ENCODE measurements at places on chromosomes 1 and 21. TPM values are rescaled to one million over a fixed set of nuclear protein-coding genes. Genes with fewer than 3 reads are reported as not detected.

SLC44A3 gene
- not detected for polyA plus RNA-seq

ELF3 gene
- not detected for polyA plus RNA-seq

OR2T6 gene
- polyA plus RNA-seq: not detected

SLC37A1 gene
- 14.8 TPM for polyA plus RNA-seq

TNFRSF1B gene
- polyA plus RNA-seq: 117 TPM

LINGO4 gene
- polyA plus RNA-seq: not detected

SFN gene
- not detected for polyA plus RNA-seq

ATF3 gene
- polyA plus RNA-seq: 0.73 TPM

ZNF593OS gene
- 0.61 TPM for polyA plus RNA-seq

FAM78B gene
- 0.15 TPM for polyA plus RNA-seq

CDCA8 gene
- polyA plus RNA-seq: 1.4 TPM

CAPN8 gene
- not detected for polyA plus RNA-seq

VHLL gene
- not detected for polyA plus RNA-seq

WNT4 gene
- polyA plus RNA-seq: not detected

SH2D2A gene
- polyA plus RNA-seq: 2.1 TPM

CGN gene
- not detected for polyA plus RNA-seq

LORICRIN gene
- polyA plus RNA-seq: not detected

FAM110D gene
- polyA plus RNA-seq: not detected

FCMR gene
- 1,091 TPM for polyA plus RNA-seq

DCST1 gene
- polyA plus RNA-seq: not detected

CD5L gene
- polyA plus RNA-seq: not detected

ANKRD65 gene
- polyA plus RNA-seq: not detected

IFI44L gene
- 9.3 TPM for polyA plus RNA-seq

OR14K1 gene
- not detected for polyA plus RNA-seq

NBL1 gene
- 0.18 TPM for polyA plus RNA-seq

CLCA4 gene
- 0.16 TPM for polyA plus RNA-seq

PANK4 gene
- polyA plus RNA-seq: 19.4 TPM

UTS2 gene
- not detected for polyA plus RNA-seq

FMO1 gene
- not detected for polyA plus RNA-seq

KCNE1 gene
- polyA plus RNA-seq: not detected

CLDN17 gene
- polyA plus RNA-seq: not detected

KRTAP13-2 gene
- polyA plus RNA-seq: not detected

NLRP3 gene
- polyA plus RNA-seq: 0.08 TPM

FAM72C gene
- not detected for polyA plus RNA-seq

C1orf141 gene
- polyA plus RNA-seq: not detected

PALMD gene
- not detected for polyA plus RNA-seq

CFHR4 gene
- polyA plus RNA-seq: not detected

S100A13 gene
- polyA plus RNA-seq: 3.0 TPM

PCBP3 gene
- 1.4 TPM for polyA plus RNA-seq

MSH4 gene
- 0.10 TPM for polyA plus RNA-seq

EXO1 gene
- polyA plus RNA-seq: 0.29 TPM

SLAMF9 gene
- not detected for polyA plus RNA-seq

S1PR1 gene
- polyA plus RNA-seq: 126 TPM

SPATA1 gene
- polyA plus RNA-seq: 0.15 TPM

CLCNKB gene
- not detected for polyA plus RNA-seq

S100A12 gene
- 0.97 TPM for polyA plus RNA-seq

LHX8 gene
- polyA plus RNA-seq: not detected
